ENCODE measurements at places on chromosomes 7 and 10. TPM values are rescaled to one million over a fixed set of nuclear protein-coding genes. Genes with fewer than 3 reads are reported as not detected.

CHST15 gene
- polyA plus RNA-seq = 0.13 TPM

MSS51 gene
- not detected for polyA plus RNA-seq

FKBP6 gene
- polyA plus RNA-seq = not detected

ARHGAP22 gene
- polyA plus RNA-seq = not detected

WEE2 gene
- polyA plus RNA-seq = not detected

DNA sequence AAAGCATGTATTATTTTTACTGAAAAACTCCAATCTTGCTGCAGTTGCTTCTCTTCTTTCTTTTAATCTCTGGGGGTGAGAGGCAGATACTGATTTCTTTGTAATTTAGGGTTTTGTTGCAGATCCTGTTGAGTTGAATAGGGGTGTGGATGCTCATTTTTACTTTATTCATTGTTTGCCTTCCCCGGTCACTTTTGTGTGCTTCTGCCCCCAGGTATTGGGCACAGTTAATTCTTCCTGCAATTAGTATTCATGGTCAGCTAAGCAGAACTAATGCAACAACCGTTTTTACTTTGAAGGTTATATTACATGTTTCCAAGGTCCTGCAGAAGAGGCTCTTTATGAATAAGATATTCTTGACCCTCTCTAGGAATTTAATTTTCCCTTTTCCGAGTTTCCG is 96.4 kb downstream of the BUB3 start:
- DNase-seq = no peak

DNA sequence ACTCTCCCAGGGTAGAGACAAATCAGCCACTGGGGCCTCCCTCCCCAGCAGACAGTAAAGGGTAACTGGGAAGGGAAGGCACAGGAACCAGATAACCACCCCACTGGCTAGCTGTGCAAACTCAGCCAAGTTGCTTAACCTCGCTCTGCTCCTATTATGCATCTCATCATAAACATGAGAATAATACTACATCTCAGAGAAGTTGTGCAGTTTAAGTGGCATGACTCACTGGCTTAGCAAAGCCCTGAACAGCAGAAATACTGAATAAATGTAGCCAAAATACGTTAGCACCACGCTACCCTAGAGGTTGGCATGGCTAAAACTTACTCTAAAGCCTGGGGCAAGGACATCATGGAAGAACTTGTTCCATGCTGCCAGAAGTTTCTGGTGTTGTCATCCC is 128.1 kb upstream of the ANK3 start:
- DNase-seq = no peak

- no peak for DNase-seq
Observed at GRCh38 chr7:45601094-45601493, 26.9 kb downstream of the ADCY1 start.

DNA sequence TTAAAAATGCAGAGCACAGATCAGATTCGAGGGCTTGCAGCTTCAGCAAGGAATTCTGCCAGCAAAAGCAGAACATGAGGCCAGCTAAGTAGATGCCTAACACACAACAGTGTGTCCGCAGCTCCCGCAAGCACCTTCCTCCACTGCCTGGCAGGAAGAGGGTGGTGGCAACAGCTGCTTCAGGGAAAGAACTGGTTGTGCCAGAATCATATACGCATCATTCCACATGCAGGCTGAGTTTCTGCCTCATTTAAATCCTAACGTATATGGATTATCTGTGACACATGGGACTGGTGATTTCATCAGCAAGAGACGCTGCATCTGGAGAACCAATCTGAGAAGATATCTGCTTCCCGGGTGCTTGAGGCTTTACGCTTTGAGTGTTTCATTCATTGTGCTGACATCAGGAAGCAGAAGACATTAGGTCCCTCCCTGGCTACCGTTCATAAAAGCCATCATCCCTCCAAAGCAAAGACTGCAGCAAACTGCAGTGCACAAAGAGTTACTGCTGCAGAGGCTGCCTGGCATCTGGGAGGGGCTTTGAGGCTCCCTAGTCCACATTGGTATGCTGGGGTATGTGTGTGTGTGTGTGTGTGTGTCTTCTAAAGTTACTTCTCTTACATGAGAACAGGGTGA is 78.8 kb downstream of the FAM13C start:
- DNase-seq = no peak

DNA sequence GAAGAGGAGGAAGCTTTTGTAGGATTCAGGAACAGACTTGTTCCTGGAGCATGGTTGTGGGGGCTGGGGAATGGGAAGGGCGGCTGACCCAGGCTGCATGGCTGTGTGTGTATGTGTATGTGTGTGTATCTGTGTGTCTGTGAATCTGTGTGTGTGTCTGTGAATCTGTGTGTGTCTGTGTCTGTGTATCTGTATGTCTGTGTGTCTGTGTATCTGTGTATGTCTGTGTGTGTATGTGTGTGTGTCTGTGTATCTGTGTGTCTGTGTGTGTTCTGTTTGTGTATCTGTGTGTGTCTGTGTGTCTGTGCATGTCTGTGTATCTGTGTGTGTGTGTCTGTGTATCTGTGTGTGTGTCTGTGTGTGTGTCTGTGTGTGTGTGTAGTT is 6.6 kb upstream of the STX1A start:
- no peak for DNase-seq

DNA sequence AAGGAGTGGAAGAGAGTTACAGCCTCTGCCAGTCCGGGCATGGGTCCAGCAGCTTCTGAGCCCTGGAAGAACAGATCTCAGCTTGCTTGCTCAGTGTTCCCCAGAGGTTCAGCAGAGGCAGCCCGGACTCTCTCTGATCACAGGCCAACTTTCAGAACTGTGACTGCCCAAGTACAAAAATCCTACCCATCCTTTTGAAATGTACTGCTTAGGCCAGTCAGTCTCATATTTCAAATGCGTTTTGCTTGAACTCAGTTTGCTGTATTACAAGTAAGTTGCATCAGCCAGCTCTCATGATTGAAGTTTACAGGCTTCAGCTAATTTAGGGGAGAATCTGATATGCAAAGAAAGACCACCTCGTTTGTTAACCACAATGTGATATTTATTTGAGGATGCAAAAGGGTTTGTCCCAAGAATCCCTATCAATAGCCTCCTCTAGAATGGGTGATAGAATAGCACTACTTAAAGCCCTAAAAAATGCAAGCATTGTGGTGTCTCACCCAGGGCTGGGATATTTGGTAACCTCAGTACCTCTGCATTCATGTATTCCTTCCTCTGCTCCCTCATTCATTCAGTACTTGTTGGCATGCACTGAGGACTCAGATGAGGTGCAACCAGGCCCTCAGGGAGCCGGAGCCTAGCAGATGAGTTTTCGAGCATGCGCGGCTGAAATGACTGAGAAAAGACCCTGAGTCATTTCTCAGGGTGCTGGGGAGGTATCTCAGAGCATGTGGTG is 7.0 kb downstream of the AIMP2 start:
- no peak for DNase-seq

DNA sequence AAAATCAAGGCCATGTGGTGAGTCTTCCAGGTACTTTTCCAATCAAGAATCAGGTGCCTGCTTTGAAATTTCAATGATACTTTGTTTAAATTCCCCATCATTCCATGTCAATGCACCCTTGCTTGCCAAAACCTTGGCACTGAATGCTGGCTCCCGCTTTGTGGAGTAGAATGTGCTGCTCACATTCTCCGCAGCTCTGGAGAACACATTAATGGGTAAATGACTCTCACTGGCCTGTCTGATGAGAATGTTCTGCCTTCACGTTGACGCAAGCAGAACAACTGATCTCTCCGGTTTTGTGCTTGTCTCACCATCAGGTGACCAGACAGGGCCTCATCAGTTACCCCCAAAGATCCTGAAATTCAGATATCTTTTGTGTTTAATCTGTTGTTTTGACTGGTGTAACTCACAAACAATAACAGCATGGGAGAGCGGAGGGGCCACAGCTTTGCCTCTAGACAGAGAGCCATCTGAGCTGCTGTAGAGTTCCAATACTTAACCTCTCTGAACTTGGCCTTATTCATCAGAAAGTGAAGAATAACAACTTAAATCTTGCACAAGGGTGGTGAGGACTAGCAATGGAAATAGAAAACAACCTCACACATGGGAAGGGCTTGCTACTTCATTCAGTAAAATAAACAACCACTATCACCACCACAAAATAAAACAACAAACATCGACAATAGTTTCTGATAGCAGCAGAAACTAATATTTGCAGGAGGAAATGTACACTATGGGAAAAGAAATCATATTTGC is 276.9 kb upstream of the IGFBP3 start:
- DNase-seq = no peak

- DNase-seq = no peak
Observed at GRCh38 chr10:128622706-128623105, 496.5 kb upstream of the MKI67 start.

GRCh38 chr7:155449008-155449868 is 8.7 kb upstream of the EN2 start:
- no peak for DNase-seq

GRCh38 chr10:132061465-132061864 is 4.3 kb upstream of the JAKMIP3 start:
- DNase-seq = no peak

GRCh38 chr7:7566651-7567611 is at the start of gene MIOS:
Gene MIOS (plus strand): TSS chr7:7566884. CDS start chr7:7572476, 5,592 bp downstream.
- peak; percentile 82 for DNase-seq

DNA sequence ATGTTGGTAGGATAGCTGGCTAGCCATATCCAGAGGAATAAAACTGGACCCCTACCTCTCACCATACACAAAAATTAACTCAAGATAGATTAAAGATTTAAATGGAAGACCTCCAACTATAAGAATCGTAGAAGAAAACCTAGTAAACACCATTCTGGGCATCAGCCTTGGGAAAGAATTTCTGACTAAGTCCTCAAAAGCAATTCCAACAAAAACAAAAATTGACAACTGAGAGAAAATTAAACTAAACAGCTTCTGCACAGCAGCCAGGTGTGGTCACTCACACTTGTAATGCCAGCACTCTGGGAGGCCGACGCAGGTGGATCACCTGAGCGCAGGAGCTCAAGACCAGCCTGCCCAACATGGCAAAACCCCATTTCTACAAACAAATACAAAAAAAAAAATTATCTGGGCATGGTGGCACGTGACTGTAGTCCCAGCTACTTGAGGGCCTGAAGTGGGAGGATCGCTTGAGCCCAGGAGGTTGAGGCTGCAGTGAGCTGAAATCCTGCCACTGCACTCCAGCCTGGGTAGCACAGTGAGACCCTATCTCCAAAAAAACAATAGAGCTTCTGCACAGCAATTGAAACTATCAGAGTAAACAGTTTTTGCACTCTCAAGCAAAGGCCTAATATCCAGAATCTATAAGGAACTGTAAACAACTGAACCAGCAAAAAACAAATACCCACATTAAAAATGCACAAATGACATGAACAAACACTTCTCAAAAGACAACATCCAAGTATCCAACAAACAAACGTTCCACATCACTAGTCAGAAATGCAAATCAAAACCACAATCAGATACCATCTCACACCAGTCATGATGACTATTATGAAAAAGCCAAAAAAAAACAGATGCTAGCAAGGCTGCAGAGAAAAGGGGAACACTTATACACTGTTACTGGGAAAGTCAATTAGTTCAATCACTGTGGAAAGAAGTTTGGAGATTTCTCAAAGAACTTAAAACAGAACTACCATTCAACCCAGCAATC is 4.8 kb downstream of the CRPPA start:
- no peak for DNase-seq

DNA sequence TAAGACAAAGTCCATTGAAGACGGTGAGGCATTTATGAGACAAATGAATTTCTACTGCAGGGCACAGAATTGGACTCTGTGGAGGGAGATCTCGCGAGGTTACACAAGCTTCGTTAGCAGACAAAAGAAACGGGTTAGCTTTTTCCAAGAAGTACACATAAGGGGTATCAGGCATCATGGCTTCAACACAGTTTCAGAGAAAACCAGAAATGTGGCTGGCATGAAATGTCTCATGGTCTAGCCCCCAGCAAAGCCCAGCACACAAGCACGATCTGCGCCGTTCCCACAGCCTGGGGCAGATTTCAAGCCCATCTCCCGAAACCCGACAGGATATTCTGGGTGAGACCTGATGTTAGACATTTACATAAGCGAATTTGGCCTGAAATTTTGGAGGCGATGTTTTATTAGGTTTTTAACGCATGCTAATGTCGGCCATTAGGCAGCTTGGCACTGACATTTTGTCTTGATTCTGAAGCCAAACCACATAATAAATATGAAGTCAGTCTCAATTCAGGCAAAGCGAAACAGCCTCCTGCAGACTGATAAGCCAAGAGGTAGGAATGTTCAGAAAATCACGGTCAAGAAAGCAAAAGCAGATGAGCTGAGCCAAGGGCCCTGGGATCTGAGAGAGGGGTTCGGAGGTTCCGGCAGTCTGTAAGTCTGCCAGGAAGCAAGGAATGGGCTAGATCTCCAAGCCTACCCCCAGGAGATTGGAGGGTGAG is 240.5 kb downstream of the PRPF18 start:
- no peak for DNase-seq

DNA sequence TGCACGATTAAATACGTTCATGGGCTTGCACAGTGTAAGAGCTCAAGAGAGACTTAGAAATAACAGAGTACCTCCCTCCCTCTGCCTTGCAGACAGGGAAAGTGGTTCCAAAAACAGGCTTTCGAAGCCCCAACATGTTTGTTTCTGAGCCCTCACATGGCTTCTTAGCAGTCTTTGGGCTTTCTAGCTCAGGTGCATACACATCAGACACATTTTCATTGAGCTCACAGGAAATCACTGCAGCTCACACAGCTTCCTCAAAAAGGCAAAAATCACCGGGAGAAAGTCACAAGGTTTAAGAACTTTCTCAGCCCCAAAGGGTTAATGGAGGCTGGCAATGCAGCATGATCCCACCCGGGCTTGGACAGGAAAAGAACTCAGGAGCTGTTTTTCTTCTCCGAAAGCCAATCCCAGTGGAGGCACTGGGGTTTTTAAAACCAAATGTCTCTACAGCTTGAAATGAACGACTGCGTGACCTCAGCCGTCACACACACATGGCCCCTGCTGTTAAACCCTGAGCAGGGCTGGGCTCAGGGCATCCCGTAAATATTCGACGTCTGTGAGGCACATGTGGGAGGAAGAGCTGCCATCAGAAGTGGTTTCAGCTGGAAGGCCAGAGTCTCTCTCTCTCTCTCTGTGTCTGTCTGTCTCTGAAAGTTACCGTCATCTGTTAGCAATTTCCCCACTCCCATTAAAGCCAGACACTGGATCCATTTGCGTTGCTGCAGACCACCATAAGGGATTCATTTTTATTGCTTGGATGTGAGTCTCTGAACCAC is 69.7 kb downstream of the CALML3 start:
- no peak for DNase-seq
